Transverse colon (tissue), 4 donors: ENCODE measurements at places on chromosomes 11 and 22. TPM values are rescaled to one million over a fixed set of nuclear protein-coding genes. Genes with fewer than 3 reads are reported as not detected.

GRCh38 chr22:19597399-19597735 lies 73.2 kb upstream of the CLDN5 start:
- H3K36me3 ChIP-seq, result no peaks in the 10 kb centered on the region
- H3K4me3 ChIP-seq, result no peak overlapping the region
- DNase-seq, result no peak

- H3K27ac ChIP-seq, result no peak overlapping the region
- H3K27me3 ChIP-seq, result no peaks in the 10 kb centered on the region
- no peak for DNase-seq
- H3K4me1 ChIP-seq, result no peaks in the 10 kb centered on the region
Observed at GRCh38 chr11:98772893-98773292, 247.9 kb upstream of the CNTN5 start.

The SEC14L6 gene
- 0.14 TPM for total RNA-seq

The OR5B21 gene
- not detected for total RNA-seq

The SCN2B gene
- total RNA-seq, result 0.14 TPM
